ENCODE measurements at places on chromosomes 5 and 9.

- no peak for DNase-seq
Measured at GRCh38 chr9:109856785-109857184, 76.8 kb downstream of the PALM2AKAP2 start.

GRCh38 chr9:95027914-95028852, 289.3 kb downstream of the FANCC start:
- DNase-seq: no peak

DNA sequence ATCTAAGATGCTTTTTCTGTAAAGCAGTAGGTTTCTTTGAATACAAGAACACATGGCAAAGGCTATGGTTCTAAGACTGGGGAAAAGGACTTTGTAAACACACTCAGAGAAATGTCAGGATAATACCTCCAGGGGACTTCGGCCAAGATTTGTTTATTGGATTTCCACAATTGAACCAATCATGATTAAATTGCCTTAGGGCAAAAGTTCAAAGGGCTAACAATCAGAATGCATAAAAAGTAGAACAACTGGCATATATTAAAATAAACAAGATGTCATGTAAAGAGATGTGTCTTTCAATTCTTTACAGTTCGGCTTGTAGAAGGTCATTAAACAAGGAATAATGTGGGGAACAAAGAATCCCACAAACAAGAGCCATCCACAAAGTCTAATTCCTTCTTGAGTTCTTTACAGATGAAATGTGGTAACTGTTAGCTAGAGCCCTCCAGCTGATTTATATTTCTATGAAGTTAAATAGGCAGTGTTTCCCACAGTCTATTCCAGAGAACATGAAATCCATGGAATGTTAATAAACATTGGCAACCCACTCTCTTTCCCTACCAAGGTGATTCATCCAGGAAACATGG, 565.5 kb downstream of the ZNF608 start:
- DNase-seq: no peak

GRCh38 chr9:27414220-27414761, 109.8 kb upstream of the IFNK start:
- DNase-seq: no peak

DNA sequence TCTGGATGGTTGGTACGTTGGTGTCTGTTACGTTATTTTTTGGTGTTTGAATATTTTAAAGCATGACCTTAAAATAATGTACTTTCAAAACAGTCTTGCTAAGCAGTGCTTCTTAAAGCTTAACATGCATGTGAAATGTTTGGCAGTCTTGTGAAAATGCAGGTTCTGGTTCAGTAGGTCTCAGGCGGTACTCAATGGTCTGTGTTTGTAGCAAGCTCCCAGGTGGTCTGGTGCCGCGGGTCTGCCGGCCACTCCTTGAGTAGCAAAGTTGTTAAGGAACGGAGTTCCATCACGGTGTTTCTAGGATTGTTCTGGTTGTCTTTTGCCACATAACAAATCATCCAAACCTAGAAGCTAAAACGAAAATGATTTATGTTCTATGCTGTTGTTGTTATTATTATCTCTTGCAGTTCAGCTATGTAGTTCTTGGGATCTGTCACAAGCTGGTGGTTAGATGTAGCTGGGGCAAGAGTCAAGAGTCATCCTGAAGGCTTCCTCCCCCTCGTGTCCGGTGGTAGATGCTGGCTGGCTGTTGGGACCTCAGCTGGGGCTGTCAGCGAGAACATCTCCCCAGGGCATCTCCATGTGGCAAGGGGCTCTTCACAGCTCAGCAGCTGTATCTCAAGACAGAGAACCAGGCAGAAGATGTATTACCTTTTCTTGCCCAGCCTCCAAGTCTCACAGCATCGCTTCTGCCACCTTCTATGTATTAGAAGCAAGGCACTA, 186.8 kb downstream of the PALM2AKAP2 start:
- no peak for DNase-seq

GRCh38 chr5:139638090-139638735, 9.9 kb upstream of the CXXC5 start:
- no peak for DNase-seq

DNA sequence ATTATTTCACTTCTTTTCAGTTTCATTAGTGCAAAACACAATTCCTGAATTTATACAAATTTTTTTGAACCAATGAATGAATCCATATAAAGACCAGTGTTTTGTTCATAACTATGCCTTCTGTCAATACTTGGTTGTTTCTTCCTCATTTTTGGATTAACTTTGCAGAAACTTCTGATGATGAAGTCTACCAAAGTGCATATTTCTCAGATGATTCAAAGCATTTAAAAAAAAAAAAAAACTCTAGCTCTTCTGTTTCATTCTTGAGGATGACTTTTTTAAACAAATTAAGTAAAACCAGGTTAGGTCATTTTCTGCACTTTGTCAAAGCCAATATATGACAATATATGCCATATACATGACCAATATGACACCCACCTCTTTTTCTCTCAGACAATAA, 92.6 kb downstream of the CHSY3 start:
- no peak for DNase-seq

- DNase-seq: no peak
Measured at GRCh38 chr5:22850981-22851380, 2.2 kb downstream of the CDH12 start.

DNA sequence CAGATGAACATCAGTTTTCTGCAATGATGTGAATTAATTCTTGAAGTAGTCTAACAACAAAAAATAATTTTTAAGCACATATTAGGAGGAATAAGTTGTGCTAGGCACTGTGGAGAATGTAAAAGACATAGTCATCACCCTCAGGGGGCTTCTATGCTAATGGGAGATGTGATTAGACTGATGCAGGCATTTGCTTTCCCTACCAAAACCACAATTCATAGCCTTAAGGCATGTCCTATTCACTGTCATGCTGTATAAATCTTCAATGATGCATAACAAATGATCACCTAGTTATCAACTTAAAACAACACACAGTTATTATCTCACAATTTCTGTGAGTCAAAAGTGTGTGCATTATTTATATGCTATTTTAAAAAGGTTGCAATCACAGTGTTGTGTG, 422.6 kb downstream of the MAN2A1 start:
- DNase-seq: no peak

DNA sequence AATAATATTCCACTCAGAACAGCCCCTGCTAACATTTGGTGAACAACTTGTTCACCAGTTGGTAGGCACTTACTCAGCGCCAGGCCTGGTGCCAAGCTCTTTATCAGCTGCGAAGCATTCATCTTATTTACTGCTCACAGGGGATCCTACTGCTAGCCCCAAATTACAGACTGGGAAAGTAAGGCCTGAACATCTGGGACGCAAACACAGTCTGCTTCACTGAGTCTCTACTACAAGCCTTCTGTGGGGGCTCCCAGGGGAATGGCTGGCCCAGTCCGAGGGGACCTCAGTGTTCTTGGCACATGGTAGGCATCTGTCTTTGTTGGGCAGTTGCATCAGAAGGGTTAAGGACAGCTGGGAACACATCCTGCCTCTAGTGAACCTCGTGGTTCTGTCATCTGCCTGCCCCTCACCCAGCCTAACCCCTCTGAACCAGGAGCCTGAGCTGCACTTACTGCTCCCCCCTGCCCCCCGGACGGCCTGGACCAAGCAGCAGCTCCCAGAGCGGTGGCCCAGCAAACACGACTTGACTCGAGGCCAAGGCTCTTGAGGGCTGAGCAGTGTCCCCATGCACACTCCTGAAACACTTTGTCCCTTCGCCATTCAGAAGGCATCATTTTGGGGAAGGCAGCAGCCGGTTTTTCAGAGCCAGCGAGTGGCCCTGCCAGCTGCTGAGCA, at the start of gene PHYHD1:
PHYHD1 (plus strand) TSS at position 602 of the 678 bp plus-strand sequence. CDS start 1,342 bp downstream, outside the sequence.
- DNase-seq: no peak

- no peak for DNase-seq
Measured at GRCh38 chr5:103375350-103375749, 116.8 kb downstream of the MACIR start.

DNA sequence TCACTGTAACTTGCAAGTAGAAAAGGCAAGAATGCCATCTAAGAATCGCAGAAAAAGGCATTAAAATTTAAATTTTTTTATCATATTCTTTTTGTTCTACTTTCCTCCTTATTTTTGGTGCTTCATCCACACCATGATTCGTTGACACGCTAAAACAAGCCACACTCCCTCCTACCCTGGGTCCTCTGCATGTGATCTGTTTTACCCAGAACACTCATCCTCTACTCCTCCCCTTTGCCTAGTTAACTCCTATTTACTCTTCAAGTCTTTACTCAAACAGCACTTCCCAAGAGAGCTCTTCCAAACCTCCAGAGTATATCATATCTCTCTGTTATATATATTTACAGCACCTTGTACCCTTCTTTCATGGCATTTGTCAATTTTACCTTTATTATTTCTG, 61.4 kb upstream of the SRP19 start:
- no peak for DNase-seq

GRCh38 chr9:70428781-70429180, 14.3 kb upstream of the KLF9 start:
- DNase-seq: no peak

DNA sequence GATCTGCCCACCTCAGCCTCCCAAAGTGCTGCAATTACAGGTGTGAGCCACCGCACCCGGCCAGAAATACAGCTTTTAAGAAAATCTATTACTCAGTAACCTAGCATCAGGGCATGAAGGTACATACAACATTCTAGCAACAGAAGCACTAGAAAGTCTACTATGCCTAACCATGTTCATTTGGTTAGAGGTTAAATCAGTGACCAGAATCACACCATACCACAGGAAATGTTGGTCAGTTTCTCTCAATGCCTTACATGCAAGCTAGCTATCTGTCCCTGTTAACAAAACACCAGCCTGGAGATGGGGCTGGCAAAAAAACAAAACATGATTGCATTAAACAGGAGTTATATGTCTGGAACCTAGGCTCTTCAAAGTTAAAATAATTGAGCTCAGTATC, 104.1 kb downstream of the STRBP start:
- no peak for DNase-seq

DNA sequence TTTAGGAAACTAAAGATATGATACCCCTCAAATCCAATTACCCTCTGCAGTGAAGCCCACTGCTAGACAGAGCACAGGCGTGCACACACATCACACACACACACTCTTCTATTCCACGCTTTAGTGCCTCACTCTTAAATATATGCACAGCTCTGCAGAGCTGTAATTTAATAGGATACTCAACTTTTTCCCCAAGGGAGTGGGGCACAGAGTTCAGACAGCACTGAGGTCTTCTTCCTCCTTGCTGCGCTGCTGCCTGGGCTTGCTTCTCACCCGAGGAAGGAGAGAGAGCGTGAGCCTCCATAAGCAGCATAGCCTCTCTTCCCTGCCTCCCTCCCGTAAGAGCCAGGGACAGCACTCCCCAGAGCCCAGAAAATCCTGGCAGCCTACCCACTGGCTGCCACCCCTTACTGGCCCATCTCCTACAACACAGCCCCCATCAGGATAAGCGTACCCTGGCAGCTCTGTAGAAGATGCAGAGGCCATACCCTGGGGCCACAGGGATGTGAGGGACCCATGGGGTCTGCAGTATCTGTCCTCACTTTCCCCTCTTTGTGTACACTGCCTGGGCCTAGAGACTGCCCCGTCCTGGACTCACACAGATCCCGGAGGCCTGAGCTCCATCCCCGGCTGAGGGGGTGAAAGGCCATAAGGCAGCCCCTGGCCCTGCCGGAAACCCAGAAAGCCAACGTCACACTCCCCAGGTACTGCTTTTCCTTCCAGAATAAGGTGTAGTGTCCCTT, 102.1 kb downstream of the C5orf15 start:
- no peak for DNase-seq

- DNase-seq: no peak
Measured at GRCh38 chr5:74360535-74361210, 279.9 kb downstream of the ENC1 start.

DNA sequence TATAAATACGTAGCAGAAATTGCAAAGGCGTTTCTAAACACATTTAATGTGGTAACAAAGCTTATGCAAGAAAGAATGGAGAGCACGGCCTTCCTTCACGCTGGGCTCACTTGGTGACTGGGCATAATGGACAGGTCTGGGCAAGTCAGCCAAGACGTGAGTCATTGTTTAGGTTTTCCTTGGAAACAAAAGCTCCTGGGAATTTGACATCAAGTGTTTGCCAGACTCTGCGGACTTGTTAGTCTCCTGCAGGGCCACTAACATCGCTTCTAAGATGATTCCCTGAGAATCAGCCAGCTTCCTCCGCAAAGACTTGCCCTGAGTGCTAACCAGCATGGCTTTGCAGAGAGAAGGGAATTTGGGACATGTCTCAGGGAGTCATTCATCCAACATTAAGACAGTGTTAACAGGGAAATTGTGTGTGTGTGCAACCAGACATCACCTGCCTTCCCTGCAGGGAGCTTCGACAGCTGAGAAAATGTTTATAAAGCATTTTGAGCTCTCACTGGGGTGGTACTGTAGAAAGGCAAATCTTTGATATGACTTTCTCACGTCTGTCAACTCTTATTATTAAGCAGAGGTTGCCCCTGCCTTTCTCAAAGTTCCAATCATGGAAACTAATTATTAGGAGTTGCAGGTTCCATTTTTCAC, 182.5 kb downstream of the NTRK2 start:
- no peak for DNase-seq

DNA sequence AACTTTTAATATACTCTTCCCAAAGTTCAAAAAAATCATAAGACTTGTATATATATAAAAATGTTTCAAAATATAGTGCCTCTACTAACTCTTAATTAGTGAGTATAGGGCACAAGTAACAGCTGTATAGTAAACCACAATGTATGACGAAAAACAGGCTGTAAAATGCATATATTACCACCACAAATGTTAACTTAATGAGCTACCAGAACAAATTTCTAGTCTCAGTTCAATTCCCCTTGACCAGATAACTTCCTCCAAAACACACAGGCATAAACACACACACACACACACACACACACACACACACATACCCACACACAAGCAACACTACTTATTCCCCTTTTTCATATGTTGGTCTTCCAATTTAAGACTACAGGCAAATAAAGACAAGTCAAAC, 78.8 kb downstream of the FBXL17 start:
- no peak for DNase-seq

- no peak for DNase-seq
Measured at GRCh38 chr5:79488775-79489174, 25.2 kb downstream of the HOMER1 start.

DNA sequence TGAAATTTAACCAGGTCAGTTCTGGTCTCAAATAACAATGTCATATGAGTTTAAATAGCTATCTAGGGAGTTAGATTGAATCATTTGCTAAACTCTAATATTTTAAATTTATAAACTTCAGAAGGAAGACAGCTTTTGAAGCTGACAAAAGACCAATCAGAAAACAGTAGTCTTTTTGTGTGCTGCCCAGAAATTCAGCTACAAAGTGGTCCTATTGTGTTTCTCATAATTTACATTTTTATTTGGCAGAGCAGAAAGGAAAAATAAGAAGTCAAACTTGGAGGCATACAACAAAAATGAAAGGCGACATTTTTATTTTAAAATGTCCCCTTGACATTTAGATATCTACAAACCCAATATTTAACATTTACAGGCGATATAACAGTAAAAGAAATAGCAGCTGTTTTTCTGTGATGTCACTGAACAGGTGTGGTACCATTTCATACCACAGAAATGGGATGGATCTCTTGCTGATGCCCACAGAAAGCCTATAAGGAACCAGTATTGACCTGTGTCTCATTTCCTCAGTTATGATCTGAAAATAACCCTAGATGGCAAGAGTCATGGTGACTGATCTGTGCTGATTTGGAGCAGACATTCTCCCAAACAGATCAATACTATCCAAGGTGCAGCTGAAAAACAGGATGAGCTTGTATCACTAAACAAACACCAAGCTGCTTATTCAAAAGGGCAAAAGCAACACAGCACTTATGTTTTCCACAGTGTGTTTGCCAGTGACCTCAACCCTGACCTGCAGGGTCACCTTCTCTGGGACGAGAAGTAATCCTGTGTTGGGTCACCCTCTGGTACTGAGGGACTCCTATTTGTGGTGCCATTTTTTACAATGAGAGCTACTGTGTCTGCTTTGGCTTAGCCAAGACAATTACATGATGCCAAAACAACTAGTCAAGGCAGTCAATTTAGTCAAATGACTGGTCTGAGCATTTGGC, 3.6 kb upstream of the FST start:
- no peak for DNase-seq

All from effector CD8-positive, alpha-beta T cell (primary cell).